ENCODE measurements at places on chromosomes 6 and 20.

GRCh38 chr6:51533962-51534361 is 553.5 kb downstream of the PKHD1 start:
- DNase-seq: no peak

GRCh38 chr6:498795-499231 is 107.3 kb downstream of the IRF4 start:
- DNase-seq: no peak

DNA sequence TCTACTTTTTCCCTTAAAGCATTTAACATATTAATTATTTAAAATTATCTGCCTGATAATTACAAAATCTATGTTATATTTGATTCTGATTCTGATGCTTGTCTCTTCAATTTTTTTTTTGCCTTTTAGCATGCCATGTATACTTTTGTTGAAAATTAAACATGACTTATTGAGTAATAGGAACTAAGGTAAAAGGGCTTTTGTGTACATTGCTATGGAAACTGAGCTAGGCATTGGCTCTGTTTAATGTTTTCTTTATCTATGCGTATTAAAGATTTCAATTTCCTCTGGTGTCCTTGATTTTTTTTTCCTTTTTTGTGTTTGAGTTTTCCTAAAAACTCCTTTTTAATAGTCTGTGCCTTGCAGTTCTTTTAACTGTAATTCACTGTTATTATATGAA is 805.2 kb downstream of the DHX35 start:
- DNase-seq: no peak

- DNase-seq: no peak
These were observed 3.9 kb downstream of the SRC start for GRCh38 chr20:37349517-37350491.

DNA sequence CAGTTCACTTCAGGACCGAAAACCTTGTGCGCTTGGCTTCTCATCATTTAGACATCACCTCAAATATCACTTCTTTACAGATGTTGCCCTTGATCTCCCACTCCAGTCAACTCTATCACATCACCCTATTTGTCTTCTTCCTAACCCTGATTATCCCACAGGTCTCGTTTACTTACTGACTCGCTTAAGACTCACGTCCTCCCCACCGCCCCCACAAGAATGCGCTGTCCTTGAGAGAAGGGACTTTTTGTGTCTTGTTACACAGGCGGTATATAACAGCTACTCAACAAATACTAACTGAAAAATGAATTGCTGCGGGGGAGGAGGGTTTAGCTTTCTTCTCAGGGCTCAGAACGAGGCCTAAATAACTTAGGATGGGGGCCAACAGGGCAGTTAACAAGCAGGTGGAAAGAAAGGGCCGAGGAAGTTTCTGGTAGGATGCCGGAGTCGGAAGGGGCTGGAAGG is 527 bp downstream of the TOMM34 start:
- DNase-seq: no peak

DNA sequence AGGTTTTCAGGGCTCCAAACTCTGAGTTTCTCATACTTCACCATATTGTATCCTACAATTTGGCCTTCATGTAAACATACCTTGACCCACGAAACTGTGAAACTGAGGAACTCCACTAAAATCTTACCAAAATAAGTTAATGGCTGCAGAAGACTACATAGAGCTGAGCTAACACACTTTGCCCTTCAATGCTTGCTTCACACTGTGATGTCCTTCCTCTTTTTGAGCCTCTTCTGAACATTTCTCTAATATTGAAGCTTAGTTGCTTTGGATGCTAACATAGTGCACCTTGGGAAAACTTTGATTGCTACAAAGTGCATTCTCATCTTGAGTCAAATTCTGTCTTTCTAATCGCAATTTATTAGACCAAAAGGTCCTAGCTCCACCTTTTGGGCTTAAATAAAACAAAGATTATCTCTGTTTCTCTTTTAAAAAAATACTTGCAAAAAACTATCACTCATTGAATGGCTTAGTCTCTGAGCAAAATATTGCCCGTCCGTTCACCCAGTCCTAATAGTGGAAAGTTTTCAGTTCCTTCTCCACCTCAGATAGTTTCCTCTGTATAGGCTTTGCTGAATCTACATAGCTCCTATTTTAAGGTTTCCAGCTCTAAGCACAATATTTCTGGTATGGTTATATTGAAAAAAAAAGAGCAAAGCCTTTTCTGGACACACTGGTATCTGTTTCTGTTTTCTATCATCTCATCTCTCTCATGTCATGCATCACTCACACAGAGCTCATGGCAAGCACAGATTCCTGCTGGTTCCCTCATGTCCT is 494.6 kb downstream of the RFPL4B start:
- DNase-seq: no peak

DNA sequence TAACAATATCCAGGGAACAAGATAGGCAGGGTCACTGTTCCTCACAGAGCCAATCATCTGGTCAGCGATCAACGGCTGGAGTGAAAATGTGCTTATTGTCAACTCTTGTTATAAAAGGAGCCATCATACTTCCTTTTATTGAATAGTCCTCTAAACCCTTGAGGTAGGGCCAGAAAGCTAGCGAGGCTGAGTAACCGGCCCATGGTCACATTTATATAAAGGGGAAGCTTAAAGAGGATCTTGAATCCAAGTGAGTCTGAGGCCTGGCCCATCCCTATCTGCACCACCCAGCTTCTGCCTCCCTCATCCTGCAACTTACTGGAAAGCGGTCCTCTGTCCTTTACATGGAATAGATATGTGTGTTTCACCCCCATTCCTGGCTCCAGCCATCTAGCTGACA is 9.5 kb downstream of the PHACTR3 start:
- no peak for DNase-seq

DNA sequence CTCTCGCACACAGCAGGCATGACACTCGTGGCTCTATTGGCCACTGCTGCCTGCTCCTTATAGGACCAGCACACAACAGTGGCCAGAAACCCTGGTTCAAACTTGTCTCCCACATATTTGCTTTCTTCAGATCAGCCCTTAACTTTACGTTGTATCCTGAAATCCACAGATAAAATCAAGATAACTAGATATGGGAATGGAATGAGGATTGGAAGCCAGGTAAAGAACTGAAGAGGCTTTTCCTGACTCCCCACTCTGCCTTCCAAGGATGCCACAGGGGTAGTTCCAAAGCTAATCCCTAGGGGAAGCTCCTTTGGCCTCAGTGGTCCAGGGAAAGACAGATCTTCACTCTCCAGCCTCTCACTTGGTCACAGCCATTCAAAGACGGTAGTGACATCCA is 86.5 kb downstream of the INSM1 start:
- DNase-seq: no peak

DNA sequence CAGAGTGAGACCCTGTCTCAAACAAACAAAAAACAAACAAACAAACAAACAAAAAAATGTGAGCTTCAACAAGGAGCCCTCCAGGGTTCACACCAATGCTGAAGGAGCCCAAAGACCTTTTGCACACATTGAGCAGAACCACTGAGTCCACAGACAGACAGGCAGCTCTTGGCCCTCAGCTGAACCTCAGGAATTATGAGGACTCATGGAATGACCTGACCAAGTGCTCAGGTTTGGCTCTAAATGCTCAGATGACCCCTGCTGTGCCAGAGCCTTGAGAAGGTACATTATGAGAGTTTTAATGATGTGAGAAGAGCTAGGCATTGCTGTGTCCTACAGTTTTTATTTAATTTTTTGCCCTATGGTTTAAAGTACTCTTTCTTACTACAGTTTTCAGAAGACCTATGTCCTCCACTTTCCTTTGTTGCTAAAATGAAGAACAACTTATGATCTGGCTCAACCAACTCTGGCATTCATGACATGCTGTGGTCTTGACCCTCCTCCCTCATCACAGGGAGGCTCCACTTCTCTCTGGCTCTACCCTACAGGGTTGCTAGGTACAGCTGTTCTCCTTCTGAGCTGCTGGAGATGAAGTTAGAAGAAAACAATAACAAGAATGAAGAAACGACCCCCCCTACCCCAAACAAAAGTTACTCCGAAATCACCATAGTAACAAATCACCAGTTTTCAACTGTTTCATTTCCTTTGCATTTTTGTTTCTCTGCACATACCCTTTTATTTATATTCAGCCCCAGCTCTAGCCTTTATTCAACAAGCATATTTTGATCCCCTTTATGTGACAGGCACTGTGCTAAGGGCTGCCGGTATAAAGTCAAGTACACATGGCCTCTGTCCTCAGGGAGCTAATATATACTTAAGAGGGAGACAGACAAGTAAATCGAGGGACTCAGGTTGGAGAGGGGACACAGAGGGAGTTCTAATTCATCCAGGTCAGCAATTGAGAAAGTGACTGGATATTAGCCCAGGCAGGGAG is 128.7 kb upstream of the TRAF3IP2 start:
- DNase-seq: no peak

GRCh38 chr6:73285674-73286283 is 22.8 kb upstream of the KHDC1 start:
- peak; percentile 54 for DNase-seq

DNA sequence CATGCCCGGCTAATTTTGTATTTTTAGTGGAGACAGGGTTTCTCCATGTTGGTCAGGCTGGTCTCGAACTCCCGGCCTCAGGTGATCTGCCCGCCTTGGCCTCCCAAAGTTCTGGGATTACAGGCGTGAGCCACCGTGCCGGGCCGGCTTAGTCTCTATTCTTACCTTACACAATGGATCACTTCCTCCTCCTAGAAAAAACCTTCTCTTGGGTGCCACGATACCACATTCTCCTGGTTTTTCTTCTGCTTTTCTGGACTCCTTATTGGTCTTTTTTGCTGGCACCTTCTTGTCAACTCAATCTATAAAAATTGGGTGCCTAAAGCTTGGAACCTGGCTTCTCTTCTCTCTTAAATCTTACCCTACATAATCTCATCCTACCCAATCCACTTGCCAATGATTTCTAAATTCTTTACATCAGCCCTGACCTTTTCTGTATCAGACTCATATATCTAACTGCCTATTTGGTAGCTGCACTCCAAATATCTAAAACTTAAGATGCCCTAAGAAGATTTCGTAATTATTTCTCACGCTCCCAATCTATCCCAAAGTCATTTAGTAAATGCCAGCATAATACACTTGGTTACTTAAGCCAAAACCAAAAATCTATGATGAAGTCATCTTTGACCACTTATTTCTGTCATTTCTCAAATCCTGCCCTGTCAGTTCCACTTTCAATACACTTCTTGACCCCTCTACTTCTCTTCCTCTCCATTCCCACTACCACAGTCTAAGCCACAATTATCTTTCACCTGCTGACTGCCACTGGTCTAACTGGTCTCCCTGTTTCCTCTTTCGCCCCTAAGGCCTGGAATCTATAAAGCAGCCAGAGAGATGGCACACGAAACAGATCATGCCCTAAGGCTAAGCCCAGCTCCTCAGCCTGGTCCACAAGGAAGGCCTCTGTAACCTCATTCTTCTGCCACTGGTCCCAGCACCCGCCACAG is 43.2 kb downstream of the ELMO2 start:
- no peak for DNase-seq

DNA sequence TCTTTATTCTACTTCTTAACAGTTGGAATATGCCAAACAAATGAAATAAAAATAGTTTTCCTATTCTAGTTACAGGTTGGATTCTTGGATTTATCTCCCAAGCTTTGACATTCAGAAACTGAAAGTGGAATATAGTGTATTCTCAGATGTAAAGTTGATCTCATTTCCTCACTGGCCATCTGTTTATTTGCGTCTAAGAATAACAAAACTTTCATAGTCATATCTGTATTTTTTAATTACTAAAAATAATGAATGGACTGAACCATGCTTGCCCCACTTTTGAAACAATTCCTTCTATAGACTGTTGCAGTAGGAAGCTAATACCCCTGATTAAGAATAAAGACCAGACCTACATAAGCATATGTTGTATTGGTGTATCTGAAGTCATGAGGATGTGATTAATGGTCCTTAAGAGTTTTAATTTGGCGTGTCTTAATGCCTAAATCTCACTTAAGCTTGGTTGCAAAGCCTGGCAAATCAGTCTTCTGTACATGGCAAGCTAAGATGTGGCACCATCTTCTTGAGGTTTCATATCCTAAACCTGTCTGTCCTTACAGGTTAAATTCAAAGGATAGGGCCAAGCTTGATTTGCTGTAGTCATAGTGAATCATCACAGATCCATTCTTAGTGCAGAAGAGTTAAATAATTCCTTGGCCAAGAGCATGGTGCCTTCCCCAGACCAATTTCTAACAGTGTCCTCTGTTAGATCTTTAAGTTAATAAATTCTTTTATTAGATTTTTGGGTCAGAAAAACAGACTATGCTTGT is 58.9 kb downstream of the FOXO3 start:
- no peak for DNase-seq

GRCh38 chr6:104788400-104788799 is 71.3 kb downstream of the HACE1 start:
- DNase-seq: no peak

- DNase-seq: peak; percentile 55
These were observed 64.6 kb upstream of the TXNDC5 start for GRCh38 chr6:7974938-7975763.

DNA sequence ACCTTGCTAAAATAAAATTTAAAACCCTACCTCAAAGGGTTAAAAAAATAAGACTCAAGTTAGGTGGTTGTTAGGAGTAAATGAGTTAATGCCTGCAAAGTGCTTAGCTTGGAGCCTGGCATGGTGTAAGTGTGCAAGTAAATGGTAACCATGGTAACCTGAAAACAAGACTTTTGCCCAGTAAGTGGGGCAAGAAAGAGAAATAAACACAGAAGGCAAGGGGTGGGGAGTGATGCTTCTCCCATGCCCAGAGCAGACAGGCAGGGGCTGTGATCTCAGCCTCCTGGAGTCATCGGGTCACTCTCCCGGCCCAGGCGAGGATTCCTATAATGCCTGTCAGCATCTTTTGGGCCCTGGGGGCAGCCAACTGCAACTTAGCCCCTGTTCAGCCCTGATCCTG is 59.2 kb upstream of the SLC32A1 start:
- no peak for DNase-seq

DNA sequence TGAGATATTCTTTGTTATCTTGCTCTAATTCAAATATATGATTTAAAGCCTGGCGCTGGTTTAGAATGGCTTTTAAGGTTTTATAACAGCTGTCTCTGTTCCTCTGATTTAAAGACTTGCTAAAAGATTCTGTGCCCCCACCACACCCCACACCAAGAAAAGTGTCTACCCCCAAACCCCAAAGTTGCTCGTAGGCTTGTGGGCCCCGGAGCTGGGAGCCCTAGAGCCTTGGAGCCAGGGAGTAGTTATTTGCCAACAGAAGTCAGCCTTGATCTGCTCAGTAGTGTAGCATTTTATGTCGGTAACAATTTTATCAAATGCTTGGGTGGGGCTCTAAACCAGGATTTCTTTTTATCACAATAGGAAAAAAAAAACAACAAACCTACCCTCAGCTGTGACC is 105.2 kb upstream of the TRAF3IP2 start:
- DNase-seq: no peak

DNA sequence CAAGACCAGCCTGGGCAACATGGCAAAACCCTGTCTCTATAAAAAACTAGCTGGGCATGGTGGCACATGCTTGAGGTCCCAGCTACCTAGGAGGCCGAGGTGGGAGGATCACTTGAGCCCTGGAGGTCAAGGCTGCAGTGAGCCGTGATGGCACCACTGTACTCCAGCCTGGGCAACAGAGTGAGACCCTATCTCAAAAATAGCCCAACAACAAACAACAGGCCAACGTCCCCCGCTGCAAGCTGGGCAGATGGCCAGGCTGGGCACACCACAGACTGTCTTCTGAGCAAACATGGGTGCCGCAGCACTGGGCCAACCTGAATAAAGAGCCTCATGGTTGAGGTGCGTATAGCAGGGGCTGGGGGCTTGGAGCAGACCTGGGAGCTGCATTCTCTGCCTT is 46.6 kb upstream of the SRF start:
- no peak for DNase-seq

- peak; percentile 65 for DNase-seq
These were observed 35.2 kb upstream of the MDFI start for GRCh38 chr6:41602864-41603608.
